OCI-M1 (cell line): ENCODE measurements at places on chromosomes 16 and 17.
A peak's percentile ranks its signal among the peaks of the same experiment; 100 is the strongest.

GRCh38 chr16:21666772-21667171 is 3.0 kb downstream of the OTOA start:
- DNase-seq: no peak

- DNase-seq: no peak
Observed at GRCh38 chr17:19392303-19392702, 5.3 kb upstream of the MFAP4 start.

GRCh38 chr17:6179017-6179416 is 108.8 kb downstream of the WSCD1 start:
- DNase-seq: no peak

DNA sequence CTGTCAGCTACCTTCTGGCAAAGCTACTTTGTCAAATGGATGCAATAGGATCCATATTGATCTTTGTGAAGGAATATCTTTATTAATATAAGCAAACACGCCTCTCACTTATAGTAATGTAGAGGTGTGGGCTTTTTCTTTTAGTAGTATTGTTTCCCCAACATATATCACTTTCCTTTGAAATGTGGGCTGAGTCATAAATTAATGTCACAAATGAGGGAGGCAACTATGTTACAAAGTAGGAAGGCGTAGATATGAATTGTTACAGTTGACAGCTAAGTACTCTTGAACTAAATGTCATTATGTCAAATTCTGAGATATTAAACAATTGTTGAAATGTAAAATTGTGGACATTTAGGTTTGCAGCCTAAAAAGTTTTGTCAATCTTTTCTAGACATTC is 2.6 kb upstream of the PPM1E start:
- DNase-seq: no peak

- no peak for DNase-seq
Observed at GRCh38 chr16:17467923-17468540, 2.7 kb downstream of the XYLT1 start.

- no peak for DNase-seq
Observed at GRCh38 chr17:79968116-79968515, 67.6 kb downstream of the TBC1D16 start.

GRCh38 chr16:25079637-25080378 is 31.7 kb upstream of the LCMT1 start:
- DNase-seq: no peak

GRCh38 chr16:78690510-78690909 is 591.1 kb downstream of the WWOX start:
- no peak for DNase-seq

DNA sequence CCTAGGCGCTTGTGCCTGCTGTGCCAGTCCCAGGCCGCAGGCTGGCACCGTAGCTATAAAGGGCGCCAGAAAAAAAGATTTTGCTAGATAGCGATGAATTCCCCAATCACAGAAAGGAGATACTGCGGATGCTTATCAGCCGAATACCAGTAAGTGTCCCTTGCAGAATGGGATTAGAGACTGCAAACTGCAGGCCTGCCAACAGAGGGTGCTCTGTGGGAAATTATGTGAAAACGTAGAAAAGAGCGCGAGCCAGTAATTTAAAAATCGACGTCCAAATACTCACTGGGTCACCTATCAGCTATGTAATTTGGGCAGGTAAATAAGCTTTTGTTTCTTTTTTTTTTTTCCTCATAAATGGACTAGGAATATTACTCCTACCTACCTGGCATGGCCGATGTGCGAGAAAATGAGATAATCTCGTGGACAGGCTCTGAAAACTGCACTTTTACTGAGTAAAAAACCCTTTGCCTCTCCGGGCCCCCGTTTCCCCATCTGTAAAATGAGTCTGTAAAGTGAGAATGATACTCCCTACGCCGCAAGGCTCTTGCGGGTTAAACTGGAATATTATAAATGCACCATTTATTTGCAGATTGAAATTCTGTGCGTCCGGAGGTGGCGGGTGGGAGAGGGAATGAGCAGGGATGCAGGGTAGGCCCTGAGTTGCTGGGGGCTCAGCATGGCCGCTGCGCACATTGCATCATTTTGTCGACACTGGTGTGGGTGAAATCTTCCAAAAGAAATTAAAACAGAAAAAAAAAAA is 1.2 kb upstream of the COG1 start:
- peak; percentile 90 for DNase-seq

DNA sequence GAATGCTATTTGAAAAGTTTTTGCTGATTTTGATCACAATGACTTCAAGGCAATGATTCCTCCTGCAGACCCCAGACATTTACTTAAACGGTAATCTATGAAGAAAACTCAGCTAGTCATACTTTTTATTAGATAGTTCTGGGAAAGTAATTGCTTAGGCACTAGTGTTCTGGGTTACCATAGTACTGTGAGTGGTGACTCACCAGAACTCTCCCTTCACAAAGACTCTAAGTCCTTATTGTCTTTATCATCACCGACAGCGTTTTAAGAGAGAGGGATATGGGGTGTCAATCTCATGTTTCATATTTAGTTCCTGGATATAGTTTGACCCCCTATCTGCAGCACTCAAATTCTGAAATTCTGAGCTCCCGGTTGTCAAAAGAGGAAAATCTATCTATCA is 43.0 kb upstream of the CDH8 start:
- DNase-seq: no peak

DNA sequence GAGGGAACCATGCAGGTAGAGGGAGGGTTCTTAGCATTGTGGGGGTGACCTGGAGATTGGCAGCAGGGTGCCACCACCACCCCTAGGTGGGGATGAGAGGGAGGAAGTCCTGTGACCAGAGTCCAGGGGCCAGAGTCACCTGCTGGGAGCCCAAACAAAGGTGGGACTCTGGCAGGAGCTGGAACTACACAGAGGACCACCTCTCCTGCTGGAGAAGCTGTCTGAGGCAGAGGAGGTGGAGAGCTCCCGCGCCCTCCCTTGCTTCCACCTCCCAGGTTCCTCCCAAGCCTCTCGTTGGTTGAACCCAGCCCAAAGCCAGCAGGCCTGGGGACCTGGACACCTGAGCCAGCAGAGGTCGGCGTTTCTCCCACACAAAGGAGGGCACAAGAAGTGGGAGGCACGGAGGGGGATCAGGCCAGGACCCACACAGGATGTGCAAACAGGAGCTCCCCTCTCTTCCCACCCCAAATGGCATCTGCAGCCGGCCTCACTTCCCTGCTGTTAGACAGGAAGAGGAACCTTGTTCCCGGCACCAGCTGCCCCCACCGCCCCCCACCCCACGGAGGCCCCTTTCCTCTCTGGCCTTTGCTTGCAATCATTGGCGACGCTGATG is 154.6 kb downstream of the SEC14L1 start:
- no peak for DNase-seq

DNA sequence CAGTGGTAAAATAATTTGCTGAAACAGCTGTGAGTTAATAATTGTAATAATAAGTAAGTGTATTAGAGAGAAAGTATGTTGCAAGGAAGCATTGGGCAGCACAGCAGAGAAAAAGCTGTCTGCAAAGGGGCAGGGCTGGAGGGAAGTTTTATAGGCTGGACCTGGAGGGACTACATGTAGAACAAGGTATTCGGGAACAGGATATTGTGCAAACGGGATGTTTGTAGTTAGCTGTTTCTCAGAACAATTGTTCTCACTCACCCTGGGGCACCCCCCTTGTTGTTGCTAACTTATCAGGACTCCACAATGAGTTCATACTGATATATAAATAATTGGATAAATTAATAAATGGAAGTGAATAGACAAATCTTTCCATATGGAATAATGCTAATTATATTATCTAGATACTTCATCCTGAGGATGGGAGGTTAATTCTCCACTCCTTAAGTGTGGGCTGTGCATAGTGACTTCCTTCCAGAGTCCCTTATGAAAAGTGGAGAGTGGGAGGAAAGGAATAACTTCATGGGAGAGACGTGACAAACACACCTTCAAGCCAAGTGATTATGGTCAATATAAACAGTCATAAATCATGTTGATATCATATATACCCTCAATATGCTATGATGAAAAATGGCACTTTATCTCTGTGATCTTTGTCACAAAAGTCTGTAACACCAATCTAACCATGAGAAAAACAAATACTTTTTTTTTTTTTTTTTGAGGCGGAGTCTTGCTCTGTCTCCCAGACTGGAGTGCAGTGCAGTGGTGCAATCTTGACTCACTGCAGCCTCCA is 85.4 kb downstream of the PPM1E start:
- no peak for DNase-seq

DNA sequence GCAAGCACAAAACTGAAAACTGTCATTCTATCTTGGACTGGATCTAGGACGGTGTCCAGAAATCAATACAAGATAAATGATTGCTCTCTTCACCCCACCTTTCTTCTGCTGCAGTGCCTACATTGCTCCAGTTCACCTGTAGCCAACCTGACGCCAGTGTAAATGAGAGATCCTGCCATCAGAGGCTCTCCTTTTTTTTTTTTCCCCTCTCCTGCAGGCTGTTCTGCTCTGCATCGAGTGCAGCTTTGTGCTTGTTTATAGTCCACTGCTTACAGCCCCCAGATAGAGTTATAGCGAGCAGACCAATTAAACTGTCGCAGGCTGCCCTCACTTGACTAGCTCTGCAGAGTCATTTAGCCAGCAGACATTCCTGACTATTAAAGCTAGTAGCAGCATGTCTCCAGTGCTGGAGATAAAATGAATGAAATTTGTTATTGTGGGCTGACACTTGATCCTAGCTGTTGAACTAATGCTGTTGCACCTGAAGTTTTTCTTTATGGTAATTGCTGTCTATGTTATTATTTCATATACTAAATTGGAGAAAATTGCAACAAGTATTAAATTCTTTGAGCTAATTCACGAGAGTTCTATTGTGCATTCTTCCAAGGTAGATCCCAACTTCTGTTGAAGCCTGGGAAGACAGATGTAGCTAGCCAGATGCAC is 257.1 kb downstream of the FTO start:
- no peak for DNase-seq

DNA sequence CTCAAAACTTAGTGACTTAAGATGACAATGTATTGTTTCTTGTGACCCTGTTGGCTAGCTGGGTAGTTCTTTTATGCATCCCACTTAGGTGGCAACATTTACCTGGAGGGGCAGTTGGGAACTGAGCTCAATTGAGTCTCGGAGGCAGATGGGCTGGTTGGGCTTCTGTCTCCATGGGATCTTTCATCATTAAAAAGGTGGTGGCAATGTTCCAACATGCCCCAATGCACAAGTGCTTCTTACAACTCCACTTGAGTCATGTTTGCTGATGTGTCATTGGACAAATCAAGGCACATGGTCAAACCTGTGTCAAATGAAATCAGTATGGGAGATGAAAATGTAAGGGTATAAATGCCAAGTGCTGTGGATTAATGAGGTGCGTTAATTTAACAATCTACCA is 11.7 kb upstream of the HS3ST3B1 start:
- no peak for DNase-seq

DNA sequence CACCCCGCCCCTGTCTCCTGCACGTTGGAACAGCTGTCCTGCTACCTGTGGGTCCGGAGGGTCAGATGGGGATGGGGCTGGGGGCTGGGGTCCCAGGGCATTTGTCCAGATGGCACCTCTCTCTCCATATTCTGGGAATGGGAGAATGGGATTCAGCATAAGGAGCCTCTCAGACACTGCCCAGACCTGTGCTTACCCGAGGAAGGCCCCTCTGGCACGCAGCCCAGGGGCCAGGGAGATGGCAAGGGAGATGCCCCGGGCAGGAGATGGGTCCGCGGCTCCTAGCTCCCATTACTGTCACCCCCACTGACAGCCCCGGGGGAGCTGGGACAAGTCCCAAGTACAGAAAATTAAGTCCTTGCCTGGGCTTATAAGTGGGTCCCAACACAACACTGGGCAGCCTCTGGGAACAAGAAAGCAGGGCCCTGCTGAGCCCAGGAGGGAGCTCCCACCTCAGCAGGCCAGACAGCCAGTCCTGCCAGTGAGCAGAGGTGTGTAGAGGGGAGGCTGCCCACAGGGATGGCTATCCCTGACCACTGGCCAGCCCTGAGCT is 1.8 kb downstream of the VASN start:
- DNase-seq: no peak

DNA sequence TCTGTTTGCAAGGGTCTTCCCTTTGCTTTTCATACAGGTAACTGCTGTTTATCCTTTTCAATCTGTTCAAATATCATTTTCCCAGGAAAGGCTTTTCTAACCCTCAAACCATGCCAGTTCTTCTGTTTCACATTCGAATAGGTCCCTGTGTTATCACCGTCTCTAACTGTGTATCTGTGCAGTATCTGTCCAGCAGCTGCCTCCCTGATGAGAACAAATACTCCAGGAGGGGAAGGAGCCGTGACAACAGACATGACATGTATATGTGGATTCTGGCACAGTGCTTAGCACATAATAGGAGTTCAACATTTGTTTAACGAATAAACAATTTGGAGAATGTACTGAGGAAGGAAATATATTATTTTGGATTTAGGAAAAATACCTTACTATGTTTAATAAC is 95.7 kb downstream of the STX8 start:
- no peak for DNase-seq

DNA sequence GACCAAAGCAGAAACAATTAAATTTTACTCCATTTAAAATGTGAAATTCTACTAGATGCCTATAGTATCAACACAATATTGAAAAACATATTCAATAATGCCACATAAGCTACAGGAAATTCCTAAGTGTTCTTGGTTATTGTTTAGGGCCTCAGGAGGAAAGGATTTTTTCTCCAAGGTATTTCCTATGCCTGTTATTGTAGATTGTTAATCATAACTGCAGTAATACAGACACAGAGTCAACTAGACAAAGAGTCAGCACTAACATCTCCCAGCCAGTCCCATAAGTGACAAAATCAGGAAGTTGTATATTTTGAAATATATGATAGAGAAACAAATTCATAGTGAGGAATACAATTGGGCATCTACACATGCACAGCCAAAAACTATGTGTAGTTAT is 782.7 kb upstream of the KIF2B start:
- DNase-seq: no peak

DNA sequence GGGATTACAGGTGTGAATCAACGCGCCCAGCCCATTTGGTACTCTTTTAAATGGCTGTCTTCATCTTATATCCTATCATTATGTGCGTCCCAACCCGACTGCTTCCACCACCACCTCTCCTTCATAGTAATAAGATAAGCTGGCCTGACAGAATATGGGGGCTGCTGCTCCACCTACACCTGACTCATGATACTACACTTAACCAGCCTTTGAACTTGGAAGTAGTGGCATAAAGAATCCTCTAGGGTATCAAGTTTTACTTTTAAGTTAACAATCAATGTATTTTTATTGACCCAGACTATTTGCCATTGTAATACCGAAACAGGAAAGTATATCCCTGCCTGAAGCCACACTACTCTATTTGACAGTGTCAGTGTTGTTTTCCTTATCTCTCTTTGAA is 18.8 kb downstream of the PDZD9 start:
- DNase-seq: no peak

GRCh38 chr17:47952171-47953021 is 5.3 kb downstream of the PRR15L start:
- no peak for DNase-seq
